ENCODE measurements at places on chromosomes 1 and 21.
A peak's percentile ranks its signal among the peaks of the same experiment; 100 is the strongest.

- DNase-seq = no peak
These were observed 42.5 kb upstream of the C1orf174 start for GRCh38 chr1:3942416-3943122.

- DNase-seq = no peak
These were observed 2.5 kb downstream of the MRPL9 start for GRCh38 chr1:151760597-151761385.

GRCh38 chr1:56820755-56821461 is 1.7 kb upstream of the FYB2 start:
- DNase-seq = peak; percentile 45

- DNase-seq = no peak
These were observed 1009.9 kb downstream of the ADGRL2 start for GRCh38 chr1:82810601-82811000.

GRCh38 chr21:45264146-45264911 is 23.4 kb downstream of the POFUT2 start:
- no peak for DNase-seq

- no peak for DNase-seq
These were observed 1.3 kb downstream of the IGSF9 start for GRCh38 chr1:159943908-159944622.

GRCh38 chr1:156490401-156491032 is 10.1 kb downstream of the MEF2D start:
- DNase-seq = no peak

DNA sequence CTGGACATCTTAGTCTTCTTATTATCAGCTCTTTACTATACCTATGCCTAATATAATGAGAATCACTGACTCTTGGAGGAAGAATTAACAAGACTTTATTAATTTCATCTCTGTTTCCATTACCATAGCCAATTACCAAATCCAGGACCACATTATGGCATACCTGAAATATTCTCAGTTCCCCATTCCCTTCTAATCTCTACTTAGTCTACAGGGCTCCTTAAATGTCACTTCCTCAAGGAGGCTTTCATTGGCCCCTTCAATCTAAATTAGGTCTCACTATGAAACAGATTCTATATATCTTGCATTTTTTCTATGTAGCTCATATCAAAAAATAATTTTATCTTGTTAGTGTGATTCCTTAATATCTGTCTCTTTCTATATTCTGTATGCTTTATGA is 371.2 kb downstream of the PTBP2 start:
- no peak for DNase-seq

GRCh38 chr1:171834821-171835220 is 6.5 kb upstream of the DNM3 start:
- no peak for DNase-seq

GRCh38 chr1:5708346-5709245 is 283.6 kb downstream of the NPHP4 start:
- DNase-seq = no peak

DNA sequence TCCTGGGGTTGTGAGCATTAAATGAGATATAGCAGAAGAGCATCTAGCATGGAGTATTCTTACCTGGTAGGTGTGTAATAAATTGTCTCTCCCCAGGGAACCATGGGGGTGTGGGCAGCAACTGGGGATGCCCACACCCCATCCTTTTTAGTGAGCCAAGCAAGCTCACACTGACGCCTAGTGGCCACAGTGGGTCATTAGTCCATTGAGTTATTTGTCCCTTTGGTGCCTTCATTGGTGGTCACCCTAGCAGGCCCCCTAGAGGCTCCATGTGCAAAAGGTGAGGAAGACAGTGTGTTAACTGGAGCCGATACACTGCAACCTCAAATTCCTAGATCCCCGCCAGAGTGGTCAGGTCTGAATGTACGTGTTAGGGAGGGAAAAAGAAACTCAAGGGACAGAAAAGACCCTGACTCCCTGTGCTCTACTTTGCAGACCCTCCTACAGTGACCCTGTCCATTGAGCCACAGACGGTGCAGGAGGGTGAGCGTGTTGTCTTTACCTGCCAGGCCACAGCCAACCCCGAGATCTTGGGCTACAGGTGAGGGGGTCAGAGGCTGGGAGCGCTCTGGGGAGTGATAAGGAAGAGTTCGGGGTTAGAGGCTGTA is 93.3 kb upstream of the CD1D start:
- DNase-seq = peak; percentile 34

- no peak for DNase-seq
These were observed 16.1 kb upstream of the GPR37L1 start for GRCh38 chr1:202106340-202107254.

DNA sequence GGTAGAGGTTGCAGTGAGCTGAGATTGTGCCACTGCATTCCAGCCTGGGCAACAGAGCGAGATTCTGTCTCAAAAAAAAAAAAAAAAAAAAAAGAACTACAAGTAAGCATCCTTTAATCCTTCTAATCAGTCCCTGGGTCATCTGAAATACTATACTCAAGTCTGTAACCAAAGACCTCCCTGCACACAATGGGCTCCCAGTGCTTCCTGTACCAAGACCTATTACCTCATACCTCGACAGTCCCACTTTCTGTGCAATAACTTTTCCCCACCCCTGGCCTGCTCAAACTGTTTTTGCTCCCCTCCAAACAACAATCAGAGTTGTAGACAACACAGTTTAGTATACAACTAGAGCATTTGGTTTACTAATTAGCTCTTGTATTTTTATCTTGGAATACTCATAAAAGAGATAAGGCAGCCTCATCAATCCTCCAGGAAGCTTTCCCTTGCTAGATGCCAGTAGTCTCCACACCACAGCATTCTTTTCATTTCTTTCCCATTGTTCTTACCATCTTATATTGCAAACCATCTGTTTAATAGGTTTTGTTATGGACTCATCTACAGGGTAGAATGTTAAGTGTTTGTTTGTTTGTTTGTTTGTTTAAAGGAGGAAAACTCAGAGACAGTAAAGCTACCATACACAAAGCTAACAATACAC is 19.2 kb upstream of the RLF start:
- no peak for DNase-seq

- DNase-seq = no peak
These were observed 3.7 kb downstream of the MX2 start for GRCh38 chr21:41365377-41366107.

GRCh38 chr1:179820226-179820970 is 57.2 kb downstream of the TOR1AIP2 start:
- no peak for DNase-seq

DNA sequence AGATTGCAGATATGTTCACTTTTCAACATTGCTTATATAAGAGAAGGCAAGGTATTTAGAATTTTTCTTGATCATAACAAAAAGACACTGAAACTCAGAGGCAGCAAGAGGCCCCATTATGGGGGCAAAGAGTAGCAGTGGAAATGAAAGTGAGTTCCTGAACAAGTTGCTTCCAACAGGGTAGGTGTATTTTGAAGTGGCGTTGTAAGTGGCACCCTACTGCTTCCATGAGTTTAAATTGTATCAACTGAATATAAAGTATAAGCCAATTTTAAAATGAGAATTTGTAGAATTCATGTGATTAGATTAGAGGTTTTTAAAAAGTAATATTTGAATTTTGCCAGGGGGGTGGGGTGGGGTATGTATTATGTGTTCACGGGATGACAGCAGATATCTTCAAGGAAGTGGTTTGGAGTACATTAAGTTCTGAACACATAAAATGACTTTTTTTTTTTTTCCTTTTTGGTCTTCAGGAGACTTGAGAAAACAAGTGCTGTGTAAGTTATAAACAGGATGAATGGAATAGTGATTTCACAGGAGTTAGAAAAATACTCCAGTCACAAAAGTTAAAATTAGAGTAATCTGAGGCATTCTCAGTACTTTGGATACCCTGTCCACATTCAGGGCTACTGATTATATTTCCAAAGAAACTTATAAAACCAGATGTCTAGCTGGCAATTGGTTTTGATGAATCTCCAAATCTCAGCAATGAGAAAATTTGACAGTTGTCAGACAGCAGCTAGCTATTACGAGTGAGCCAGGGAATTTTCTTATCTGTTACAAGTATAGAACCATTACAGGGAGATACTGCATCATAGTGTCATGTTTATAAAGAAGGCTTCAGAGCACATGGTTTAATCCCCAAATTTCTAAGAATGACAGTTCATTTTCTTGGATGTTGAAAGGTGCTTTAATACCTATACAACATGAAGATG is 182.0 kb downstream of the ST6GALNAC3 start:
- no peak for DNase-seq

GRCh38 chr1:36804669-36805314 is 229.5 kb downstream of the GRIK3 start:
- no peak for DNase-seq

DNA sequence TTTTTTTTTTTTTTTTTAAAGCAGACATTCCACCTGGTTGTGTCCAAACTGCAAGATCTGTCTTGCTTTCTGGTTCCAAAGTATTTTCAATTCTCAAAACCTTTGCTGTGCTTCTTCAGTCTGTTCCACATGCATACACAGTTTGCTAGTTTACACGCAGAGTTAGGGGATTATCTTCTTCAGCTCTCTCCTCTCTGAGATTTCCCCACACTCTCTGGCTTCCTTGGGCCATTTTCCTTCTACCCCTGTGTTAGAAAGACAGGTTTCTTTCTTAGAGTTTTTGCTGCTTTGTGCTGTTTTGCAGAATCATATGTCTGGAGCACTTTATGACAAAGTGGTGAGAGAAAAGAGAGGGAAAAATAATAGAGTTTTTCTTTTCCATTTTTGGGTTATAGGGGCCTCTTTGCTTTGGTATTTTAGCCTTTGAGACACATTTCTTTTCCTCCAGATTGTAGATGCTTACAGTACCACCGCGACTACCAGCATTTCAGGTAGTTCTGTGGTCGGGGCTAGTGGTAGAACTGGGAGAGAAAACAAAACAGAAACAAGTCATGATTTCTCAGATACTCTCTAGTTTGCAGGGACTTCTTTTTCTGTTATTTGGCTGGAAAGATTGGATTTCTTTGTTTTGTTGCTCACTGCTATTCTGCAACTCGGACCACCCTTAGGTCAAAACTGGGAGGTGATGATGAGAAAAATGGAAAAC is 66.3 kb downstream of the RABGAP1L start:
- DNase-seq = no peak

DNA sequence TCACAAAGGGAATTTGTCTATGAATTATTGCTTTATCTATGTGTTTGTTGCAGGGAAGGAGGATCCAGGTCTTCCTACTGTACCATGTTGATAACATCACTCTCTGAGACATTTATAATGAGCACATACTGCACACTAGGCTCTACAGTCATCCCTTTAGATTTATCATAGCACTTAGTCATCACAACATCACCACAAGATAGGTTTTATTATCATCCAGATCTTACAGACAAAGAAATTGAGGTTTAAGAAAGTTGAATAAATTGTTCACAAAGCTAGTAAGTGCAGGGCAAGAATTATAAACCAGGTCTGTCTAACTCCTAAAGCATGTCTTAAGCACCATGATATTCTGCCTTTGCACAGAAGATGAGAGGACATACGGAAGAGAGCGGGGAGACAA is 121.1 kb upstream of the ST6GALNAC5 start:
- no peak for DNase-seq

DNA sequence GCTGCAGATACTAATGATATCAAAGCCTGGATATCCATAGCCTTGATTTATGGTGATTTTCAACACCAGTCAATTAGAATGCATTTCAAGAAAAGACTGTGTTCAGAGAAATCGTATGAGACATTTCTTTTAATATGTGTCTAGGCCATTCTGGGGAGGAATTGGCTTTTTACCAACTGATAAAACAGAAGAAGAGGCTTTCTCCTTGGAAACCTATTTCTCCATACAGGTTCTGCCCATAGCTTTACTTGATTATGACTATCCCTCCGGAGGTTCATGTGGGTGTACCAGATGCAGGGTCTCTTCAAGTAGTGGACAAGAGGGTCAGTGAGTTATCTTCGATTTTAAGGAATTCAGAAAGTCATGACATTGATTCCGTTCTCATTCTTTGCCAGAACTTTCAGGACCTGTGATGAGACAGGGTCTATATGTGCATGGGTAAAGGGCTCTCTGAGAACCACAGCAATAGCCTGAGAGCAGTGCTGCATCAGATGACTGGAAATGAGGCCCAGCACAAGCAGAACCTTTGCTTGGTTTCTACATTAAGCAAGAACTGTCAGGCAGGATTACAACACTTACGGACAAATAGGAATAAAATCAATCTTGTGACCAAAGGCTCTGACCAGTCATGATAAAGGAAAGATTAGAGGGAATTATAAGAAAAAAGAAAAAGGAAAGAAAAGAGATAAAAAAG is 263.7 kb upstream of the SGIP1 start:
- no peak for DNase-seq

DNA sequence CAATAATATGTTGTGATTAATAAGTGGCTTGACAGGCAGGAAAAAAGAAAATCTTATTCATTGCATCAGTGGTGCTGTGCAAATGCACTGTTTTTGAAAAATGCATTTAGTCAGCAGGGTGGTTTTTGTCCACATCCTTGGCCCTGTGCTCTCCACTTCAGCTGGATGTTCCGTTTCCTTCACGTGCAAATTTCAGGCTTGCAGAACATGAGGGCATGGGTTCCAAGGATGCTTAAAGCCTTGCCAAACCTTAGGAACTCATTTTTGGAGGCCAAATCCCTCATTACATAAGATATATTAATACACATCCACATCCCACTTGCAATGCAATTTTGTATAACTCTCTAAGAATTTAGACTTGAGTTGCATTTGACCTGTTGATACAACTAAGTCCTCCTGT is 410.1 kb downstream of the PRDM2 start:
- no peak for DNase-seq

DNA sequence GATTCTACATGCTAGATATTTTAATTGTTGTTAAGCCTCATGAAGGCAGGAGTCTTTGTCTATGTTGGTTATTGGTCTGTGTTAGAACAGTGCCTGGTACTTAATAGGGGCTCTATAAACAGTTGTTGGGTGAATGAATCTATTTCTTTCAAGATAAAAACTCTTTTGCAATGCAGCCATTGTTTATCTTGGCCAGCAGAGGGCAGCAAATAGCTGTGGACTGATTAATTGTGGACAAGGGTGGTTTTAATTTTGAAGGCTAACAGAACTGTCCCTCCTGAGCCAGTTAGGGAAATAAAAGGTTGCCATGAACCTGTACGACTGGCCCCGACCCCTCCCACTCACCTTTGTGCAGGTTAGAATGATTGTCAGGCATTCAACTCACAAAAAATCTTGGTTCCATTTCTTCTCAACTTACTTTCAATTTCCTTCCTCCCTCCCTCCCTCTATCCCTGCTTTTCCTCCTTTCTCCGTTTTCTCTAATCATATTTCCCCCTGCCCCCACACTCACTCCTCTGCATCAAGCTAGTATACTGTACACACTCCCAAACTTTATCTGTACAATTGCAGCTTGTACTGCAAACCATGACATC is 66.3 kb upstream of the DIRAS3 start:
- peak; percentile 50 for DNase-seq

GRCh38 chr1:179230721-179231120 is 1.2 kb upstream of the ABL2 start:
- DNase-seq = no peak

GRCh38 chr1:99659755-99660210 is 13.9 kb downstream of the PALMD start:
- DNase-seq = no peak

GRCh38 chr1:98355656-98356383 is 305.7 kb upstream of the SNX7 start:
- DNase-seq = no peak

DNA sequence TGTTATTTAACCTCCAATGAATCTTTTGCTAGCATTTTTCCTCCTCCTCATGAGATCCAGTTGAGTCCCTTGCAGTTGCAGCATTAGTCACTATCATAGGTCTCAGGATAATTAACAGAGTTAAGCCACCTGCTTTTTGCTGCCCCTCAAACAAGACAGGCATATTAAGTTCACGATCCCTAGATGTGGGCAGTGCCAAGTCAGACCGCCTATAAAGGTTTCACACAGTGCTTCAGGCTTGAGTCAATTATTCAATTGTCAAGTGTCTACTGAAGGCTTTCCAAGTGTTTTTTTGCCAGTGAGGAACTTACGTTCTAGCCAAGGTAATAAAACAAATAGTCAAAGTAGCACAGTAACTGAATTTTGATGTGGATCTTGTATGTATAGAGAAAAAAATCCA is 175.0 kb downstream of the DAB1 start:
- DNase-seq = no peak
